ENCODE measurements at places on chromosomes 7 and 10.

DNA sequence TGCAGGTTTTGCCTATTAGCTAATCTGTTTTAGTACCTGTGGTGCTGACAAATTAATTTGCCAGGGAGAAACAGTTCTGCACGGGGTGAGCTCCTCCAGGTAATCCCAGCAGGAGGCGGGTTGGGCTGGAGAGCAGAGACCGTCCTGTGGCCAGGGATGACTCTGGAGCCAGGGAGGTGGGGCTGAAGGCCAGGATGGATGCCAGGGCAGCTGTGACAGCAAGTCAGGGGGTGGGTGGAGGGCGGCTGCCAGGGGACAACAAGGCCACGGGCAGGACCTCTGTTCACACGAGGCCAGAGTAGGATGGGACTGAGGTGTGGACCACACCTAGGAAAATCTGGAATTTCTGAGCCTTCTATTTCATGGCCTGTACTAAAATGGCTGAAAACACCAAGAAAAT lies 48.9 kb downstream of the C10orf143 start:
- no peak for DNase-seq

GRCh38 chr10:119761106-119761505 lies 35.3 kb downstream of the INPP5F start:
- DNase-seq, result no peak

- DNase-seq, result no peak
Observed at GRCh38 chr10:50369931-50370330, 118.6 kb upstream of the ASAH2 start.

DNA sequence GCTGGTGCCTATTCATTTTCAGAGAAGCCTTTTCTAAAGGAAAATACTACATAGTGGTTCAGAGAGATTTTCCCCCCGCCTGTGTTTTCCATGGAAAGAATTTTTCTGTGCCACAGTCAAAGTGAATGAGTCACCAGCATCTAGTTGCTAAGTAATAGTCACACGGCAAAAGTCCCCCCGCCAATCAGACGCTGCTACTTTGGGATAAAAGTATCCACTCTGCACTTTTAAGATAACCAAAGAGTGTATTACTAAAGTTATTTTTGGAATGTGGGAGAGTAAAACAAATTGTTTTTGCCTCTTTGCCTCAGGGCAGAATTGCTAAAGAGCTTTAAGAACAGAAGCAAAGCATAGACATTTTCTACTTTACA lies 23.5 kb downstream of the ABLIM1 start:
- DNase-seq, result no peak

GRCh38 chr10:34374356-34375045 lies 440.6 kb downstream of the PARD3 start:
- peak; percentile 48 for DNase-seq

GRCh38 chr10:132408367-132408781 lies 11.4 kb downstream of the PWWP2B start:
- DNase-seq, result no peak
